T-helper 1 cell (primary cell): ENCODE measurements at places on chromosomes 2 and 18.

DNA sequence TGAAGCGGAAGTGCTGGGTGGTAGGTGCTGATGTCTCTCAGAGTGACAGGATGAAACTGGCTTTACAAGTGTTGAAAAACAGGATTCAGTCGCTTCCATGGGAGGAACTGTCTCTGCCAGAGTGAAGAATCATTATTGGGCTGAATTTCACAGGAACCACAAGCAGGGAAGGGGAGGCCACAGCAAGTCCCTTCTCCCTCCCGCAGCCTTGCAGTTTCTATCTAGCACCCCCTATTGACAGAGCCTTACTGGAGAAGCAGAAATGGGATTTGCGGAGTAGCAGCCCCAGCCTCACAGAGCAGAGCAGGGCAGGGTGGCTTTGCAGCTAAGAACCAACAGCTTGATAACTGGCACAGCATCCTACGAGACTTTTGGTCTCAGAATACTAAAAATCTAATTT lies 33.3 kb upstream of the RMP24 start:
- no peak for DNase-seq

GRCh38 chr2:32553829-32554432 lies 73.9 kb upstream of the TTC27 start:
- DNase-seq: no peak

DNA sequence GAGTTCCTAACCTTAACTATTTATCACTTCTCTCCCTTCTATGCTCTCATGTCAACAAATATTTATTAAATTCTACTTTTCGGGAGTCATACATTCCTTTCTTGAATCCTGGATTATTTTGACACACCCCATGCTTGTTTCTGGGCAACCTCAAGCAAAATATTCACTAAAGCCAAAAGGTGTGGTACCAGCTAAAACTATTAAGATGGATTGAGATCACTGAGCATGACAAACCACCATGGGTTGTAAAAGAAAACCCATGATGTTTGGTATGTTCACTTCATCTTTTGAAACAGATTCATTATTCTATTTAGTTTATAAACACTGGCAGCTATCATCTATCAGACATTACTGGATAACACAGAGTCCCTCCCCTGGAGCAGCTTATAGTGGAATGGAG lies 32.5 kb downstream of the DPP4 start:
- no peak for DNase-seq

DNA sequence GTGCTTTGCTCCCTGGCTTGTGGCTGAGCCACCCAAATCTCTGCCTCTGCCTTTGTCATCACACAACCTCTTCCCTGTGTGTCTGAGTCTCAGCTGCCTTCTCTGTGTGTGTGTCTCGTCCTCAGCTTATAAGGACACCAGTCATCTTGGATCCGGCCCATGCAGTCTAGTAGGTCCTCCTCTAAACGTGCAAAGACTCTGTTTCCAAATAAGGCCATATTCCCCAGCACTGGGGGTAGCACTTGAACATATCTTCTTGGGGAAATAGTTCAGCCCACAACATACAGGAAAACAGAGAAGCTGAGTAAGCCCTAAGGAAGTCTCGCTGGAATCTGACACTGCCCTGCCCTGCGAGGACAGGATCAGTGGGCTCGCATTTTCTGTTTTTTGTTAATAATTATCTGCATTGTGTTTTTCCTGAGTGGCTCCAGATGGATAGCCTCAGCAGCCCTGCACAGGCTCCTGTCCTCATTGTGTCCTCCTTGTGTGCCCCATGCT lies 42.1 kb downstream of the MTCL1 start:
- no peak for DNase-seq

GRCh38 chr2:79259296-79259695 lies 99.7 kb upstream of the REG3A start:
- no peak for DNase-seq
